Chondrocyte (in vitro differentiated cells): ENCODE measurements at places on chromosomes 5 and 9. TPM values are rescaled to one million over a fixed set of nuclear protein-coding genes. Genes with fewer than 3 reads are reported as not detected.

LTC4S gene
- total RNA-seq = 1.2 to 1.7 TPM (median 1.3 TPM) in 3 replicates

DNA sequence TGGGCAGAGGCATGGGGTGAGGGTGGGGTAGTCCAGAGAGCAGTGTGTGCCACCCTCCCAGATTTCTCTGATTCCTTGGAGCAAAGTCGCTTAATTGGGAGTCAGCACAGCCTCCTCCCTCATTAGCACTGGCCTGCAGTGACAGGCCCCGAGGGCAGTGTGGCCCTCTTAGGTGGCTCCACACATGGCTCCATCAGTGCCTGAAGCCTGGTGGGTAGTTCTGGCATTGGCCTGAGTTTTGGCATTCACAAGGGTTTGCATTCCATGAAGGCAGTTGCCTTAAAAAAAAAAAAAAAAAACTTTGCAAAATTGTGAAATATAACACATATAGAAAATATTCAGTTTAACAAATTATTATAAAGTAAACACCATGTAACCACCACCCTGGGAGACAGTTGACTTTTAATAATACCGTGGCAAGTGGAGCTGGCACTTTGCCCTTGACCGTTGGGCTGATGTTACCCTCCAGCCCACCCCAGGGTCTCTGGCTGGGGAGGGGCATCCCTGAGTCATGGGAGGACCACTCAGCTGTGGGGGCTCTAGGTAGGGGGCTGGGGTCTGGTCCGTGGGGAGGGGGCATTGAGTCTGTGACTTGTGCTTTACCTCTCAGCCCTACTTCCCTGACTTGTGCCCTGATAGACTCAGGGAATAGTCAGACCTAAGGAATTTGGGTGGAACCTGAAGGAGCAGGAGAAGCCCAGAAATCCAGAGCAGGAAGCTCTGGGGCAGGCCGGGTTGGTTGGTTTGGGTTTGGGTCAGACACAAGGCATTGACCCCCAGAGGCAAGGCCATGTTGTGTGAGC lies 51.3 kb upstream of the PITX1 start:
- DNase-seq = no peak

- DNase-seq = no peak
Measured at GRCh38 chr9:129326061-129327005, 148.3 kb upstream of the IER5L start.

ADAMTS6 gene
- 20.0 to 30.1 TPM (median 21.5 TPM) in 3 replicates for total RNA-seq

MCTP1 gene
- total RNA-seq = 1.4 to 3.4 TPM (median 3.1 TPM) in 3 replicates

GRCh38 chr5:143771189-143771588 lies 40.8 kb upstream of the HMHB1 start:
- no peak for DNase-seq

GRCh38 chr9:116174347-116174746 lies 20.8 kb downstream of the PAPPA start:
- no peak for DNase-seq

DNA sequence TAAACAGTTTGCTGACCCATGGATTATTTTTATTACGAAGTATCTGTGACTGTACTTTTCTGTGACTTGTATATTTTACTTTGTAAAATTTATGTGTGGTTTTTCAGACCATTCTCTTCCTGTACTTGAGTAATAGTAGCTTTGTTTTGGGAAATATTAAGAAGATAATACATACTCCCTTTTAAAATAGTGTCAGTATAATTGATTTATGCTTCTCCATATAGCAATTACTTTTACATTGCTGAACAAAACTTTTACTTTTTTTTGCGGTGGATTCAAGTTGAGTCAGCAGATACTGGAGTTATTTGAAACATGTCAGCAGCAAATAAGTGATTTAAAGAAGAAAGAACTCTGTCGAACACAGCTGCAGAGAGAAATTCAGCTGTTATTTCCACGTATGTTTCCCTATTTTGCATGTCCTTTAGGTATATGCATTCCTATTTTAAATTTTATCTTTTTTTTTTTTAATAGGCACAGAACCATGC lies 28.4 kb downstream of the TENT2 start:
- no peak for DNase-seq

DNA sequence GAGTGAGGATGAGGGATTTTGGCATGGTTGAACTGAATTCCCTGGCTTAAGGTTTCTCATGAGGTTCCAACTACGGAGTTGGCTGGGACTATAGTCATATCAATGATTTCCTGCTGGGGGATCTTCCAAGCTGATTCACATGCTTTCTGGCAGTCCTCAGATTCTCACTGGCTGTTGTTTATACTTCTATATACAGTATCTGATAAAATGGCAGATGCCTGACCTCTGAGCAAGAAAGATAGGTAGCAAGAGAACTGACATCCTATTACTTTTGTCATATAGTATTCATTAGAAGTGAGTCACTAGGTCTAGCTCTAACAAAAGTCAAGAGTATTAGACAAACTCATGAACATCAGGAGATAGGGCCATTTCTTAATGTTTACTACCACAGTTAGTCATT lies 440.9 kb upstream of the EDIL3 start:
- DNase-seq = no peak

DNA sequence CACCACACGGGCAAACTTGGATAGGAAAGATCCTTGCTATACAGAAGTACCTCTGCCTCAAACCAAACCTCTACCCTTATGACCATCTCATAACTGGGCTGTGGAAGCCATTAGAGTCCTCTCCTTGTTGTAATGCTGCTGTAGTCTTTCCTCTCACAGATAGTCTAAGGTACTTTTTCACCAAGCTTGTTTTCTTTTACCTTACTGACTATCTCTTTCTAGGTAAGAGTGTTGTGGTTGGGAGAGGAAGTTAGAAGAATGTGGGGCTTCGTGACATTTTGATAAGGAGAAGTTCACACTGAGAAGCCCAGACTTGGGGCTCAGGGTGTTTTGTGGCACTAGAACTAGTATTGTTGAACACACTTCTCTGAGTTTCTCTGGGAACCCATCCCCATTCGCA lies 8.9 kb downstream of the CFAP95 start:
- DNase-seq = no peak

AGGF1 gene
- total RNA-seq = 17.3 to 21.0 TPM (median 17.4 TPM) in 3 replicates

DNA sequence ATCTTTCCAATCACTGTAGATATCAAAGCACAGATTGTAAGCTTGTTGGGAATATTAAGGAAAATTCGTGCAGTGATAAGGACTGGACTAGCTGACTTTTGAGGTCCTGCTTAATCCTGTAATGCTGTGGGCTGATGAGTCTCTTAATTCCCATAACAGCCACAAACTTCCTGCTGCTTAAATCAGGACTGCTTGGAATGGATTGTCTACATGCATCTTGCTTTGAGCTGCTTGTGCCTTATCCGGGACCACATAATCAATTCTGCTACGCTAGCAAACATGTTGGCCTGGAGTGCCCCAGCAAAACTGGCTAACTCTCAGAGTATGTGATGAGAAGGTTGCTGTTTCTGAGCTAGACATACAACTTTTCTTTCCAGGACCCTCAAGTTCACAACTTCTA lies 79.6 kb downstream of the SNCAIP start:
- no peak for DNase-seq
